Activated T-helper 2 cell treated with anti-CD3 and anti-CD28 coated beads, Interferon-gamma antibody, Interleukin-2, Interleukin-4, amounts not matched to agents 10 μg/mL and 5 μg/mL and 100 μg/mL, durations not matched to agents 14 hours and 24 hours and 36 hours (primary cell): ENCODE measurements at places on chromosomes 1 and 21. TPM values are rescaled to one million over a fixed set of nuclear protein-coding genes. Genes with fewer than 3 reads are reported as not detected.

Gene TINAGL1
- not detected in 2 replicates for total RNA-seq

DNA sequence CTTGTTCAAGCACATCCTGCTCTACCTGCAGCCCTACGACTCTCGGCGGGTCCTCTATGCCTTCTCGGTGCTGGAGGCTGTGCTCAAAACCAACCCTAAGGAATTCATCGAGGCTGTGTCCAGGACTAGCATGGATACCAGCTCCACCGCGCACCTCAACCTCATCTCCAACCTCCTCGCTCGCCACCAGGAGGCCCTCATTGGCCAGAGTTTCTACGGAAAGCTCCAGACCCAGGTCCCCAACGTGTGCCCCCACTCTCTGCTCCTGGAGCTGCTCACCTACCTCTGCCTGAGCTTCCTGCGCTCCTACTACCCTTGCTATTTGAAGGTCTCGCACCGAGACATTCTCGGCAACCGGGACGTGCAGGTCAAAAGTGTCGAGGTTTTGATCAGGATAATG lies 74.3 kb upstream of the MORC3 start:
- H3K36me3 ChIP-seq, result peaks cover 27% of the 10 kb centered on the region
- no peak overlapping the region for H3K27ac ChIP-seq
- DNase-seq, result no peak
- H3K27me3 ChIP-seq, result no peaks in the 10 kb centered on the region
- H3K4me3 ChIP-seq, result no peak overlapping the region

DNA sequence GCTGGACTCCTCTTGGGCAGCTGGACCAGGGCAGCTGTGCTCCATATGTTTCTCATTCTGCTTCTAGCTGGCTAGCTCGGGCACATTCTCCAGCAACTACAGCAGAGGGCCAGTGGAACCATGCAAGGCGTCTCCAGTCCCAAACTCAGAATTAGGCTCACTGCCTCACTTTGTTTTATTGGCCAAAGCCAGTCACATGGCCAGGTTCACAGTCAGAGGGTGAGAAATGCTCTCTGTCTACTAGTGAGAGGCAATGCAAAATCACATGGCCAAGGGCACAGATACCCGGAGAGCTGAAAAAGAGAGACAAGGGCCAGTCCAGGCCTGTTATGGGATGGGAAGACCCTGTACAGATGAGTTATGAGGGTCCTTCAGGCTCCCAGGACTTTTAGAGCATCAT lies 78.8 kb upstream of the KLHDC7A start:
- no peak for DNase-seq
- H3K4me1 ChIP-seq, result no peaks in the 10 kb centered on the region

Gene CYP4X1
- not detected in 2 replicates for total RNA-seq

DNA sequence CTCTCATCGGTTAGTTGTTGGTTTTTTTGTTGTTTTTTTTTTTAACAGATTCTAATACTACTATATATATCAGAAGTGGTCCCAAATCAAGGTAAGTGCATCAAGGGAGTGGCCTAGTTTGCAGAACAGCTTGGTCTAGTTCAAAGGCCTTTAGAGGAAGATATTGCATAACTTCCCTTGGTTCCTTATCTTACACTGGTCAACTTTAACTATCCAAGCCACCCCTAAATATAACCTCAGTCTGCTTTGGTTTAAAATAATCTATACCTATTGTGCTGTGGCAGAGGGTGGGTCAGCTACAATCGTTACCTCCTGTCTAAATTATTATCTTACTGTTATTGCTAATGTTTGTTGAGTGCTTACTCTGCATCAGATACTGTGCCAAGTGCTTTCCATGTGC lies 6.9 kb downstream of the S100A12 start:
- H3K27ac ChIP-seq, result no peak overlapping the region
- no peak overlapping the region for H3K4me3 ChIP-seq
- peaks cover 4% of the 10 kb centered on the region for H3K27me3 ChIP-seq
- no peak for DNase-seq
- H3K4me1 ChIP-seq, result no peaks in the 10 kb centered on the region
- H3K36me3 ChIP-seq, result no peaks in the 10 kb centered on the region

Gene DEPDC1
- 19.9 and 25.3 TPM in 2 replicates for total RNA-seq

Gene SELP
- 0.16 and 0.25 TPM in 2 replicates for total RNA-seq

Gene KISS1
- not detected in 2 replicates for total RNA-seq

Gene GALE
- 57.8 and 62.1 TPM in 2 replicates for total RNA-seq

Gene CFHR4
- total RNA-seq, result not detected in 2 replicates

- no peak overlapping the region for H3K4me3 ChIP-seq
- no peak for DNase-seq
- H3K36me3 ChIP-seq, result no peaks in the 10 kb centered on the region
These were observed 38.2 kb downstream of the SLC19A1 start for GRCh38 chr21:45504021-45504515.

Gene SSX2IP
- total RNA-seq, result 12.1 and 13.0 TPM in 2 replicates

- H3K4me1 ChIP-seq, result peaks cover 24% of the 10 kb centered on the region
- H3K36me3 ChIP-seq, result no peaks in the 10 kb centered on the region
- no peak for DNase-seq
These were observed 95.7 kb downstream of the RHOU start for GRCh38 chr1:228830954-228831481.

- no peak overlapping the region for H3K27ac ChIP-seq
- no peak for DNase-seq
- no peaks in the 10 kb centered on the region for H3K36me3 ChIP-seq
- H3K27me3 ChIP-seq, result peaks cover 19% of the 10 kb centered on the region
- peaks cover 8% of the 10 kb centered on the region for H3K4me1 ChIP-seq
- H3K4me3 ChIP-seq, result no peak overlapping the region
These were observed 10.5 kb downstream of the SERINC2 start for GRCh38 chr1:31423418-31423947.

- H3K4me1 ChIP-seq, result peaks cover 2% of the 10 kb centered on the region
- no peak overlapping the region for H3K4me3 ChIP-seq
- no peaks in the 10 kb centered on the region for H3K36me3 ChIP-seq
- peaks cover 44% of the 10 kb centered on the region for H3K27me3 ChIP-seq
- DNase-seq, result no peak
These were observed 677 bp downstream of the PRKAA2 start for GRCh38 chr1:56645677-56646305.

GRCh38 chr1:240965581-240966091 lies 353.7 kb upstream of the GREM2 start:
- H3K4me3 ChIP-seq, result no peak overlapping the region
- no peaks in the 10 kb centered on the region for H3K4me1 ChIP-seq
- H3K27ac ChIP-seq, result no peak overlapping the region

GRCh38 chr1:27785781-27786455 lies 12.9 kb downstream of the STX12 start:
- H3K4me1 ChIP-seq, result peaks cover 7% of the 10 kb centered on the region
- no peaks in the 10 kb centered on the region for H3K27me3 ChIP-seq
- no peak overlapping the region for H3K27ac ChIP-seq
- no peak overlapping the region for H3K4me3 ChIP-seq
- DNase-seq, result no peak

GRCh38 chr21:25689226-25689625 lies 45.5 kb downstream of the ATP5PF start:
- no peak overlapping the region for H3K4me3 ChIP-seq
- H3K4me1 ChIP-seq, result no peaks in the 10 kb centered on the region
- H3K27me3 ChIP-seq, result peaks cover 8% of the 10 kb centered on the region
- DNase-seq, result no peak

DNA sequence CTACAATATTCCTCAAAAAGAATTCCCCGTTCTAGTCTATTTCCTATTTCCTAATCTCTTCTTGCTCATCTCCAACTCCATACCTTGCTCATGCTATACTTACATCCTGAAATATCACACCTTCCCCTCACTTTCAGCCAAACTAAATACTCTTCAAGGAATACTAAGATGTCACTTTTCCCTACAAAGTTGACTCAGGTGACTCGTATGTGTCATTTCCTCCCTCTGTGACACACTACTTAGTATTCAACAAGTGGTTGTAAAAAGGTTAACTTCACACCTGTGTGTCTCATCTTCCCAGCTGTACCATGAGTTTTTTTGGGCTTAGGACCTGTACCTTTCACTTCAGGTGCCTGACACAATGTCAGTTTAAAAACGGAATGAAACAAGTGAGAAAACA lies 81.9 kb upstream of the LBR start:
- no peak overlapping the region for H3K27ac ChIP-seq
- peaks cover 3% of the 10 kb centered on the region for H3K4me1 ChIP-seq
- no peak overlapping the region for H3K4me3 ChIP-seq
- no peaks in the 10 kb centered on the region for H3K36me3 ChIP-seq
